Small intestine (tissue), 16 donors: ENCODE measurements at places on chromosomes 7 and 10.

DNA sequence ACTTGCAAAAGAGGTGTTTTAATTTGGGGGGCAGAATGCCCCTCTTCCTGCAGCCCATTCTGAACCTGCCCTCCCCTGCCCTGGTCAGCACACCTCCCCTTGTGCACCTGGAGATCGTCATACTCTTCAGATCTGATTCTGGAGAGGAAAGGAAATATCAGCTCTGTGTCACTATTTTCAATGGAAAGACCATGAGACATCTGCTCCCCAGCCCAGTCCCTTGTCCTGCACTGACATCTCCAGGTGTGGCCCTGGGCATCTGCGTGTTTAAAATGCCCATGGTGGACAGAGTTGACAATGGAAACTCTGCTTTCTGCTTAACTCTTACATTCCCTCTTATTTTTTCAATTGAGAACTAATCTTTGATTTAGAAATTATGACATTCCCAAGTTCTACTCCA, 41.6 kb upstream of the RASGEF1A start:
- DNase-seq, result no peak
- H3K27ac ChIP-seq, result no peak overlapping the region
- no peaks in the 10 kb centered on the region for H3K4me1 ChIP-seq
- no peaks in the 10 kb centered on the region for H3K27me3 ChIP-seq
- H3K36me3 ChIP-seq, result no peaks in the 10 kb centered on the region

DNA sequence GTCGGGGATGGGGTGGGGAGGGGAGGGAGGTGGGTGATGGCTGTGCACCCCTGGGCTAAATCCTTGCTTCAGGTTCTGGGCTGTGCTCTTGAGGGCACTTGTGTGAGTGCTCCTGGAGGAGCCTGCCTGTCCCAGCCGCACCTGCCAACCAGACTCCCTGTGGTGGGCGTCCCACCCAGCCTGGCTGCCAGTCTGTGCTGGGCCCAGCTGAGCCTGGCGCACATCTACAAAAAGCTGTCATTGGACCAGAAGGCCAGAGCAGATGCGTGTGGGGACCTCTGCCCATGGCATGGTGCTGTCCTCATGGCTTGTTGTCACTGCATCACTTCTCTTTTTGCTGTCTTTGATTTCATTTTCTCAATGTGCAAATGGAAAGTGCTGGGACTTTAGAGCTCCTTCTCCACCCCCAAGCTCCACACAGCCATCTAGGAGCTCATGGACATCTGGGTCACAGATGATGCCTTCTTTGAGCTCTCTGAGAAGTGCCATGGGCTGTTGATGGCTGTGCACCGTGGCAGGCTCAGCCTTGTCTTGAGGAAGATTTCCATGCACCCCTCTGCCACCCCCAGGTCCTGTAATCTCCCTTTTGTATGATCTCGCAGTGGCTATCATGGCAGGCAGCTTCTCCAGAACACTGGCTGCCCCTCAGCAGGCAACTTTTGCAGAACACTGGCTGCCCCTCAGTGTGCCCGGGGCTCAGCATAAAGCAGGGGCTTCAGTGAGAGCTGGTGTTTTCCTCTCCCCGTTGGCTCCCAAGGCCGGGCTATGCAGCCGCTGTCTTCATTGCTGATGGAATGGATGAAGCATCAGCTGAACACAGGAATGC, 83.9 kb downstream of the ADCY1 start:
- DNase-seq, result no peak
- no peaks in the 10 kb centered on the region for H3K4me1 ChIP-seq
- no peaks in the 10 kb centered on the region for H3K27me3 ChIP-seq

GRCh38 chr7:24982917-24983316, 2.9 kb upstream of the OSBPL3 start:
- DNase-seq, result no peak
- H3K36me3 ChIP-seq, result no peaks in the 10 kb centered on the region
- no peaks in the 10 kb centered on the region for H3K27me3 ChIP-seq
- H3K27ac ChIP-seq, result no peak overlapping the region

DNA sequence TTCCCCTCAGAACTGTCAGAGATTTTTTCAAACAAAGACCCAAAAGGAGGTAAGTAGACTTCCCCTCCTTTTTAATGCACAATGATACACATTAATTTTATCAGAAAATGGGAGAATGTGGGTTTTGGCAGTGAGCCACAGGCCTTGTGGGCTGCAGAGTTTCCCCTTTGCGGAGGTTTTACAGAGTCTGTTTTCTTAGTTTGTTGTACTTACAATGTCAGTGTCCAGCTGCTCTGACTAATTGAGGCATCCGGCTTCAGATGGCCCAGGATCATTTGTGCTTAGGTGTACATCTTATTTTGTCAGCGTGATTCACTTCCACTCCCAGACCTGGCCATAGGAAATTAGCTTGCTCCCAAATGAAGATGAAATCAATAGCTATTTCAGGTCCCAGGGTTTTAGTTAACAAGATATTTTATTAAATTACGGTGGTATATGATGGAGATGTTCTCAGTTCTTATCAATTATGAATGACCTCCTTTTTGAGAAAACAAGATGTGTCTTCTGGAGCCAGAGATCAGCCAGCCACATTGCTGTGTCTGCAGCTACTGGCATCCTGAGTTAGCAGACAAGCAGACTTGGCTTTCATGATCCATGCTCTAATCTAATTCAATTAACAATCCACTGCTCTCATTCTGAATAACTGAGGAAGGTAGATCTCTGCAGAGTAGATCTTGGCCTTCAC, 1086.6 kb upstream of the SORCS1 start:
- no peak overlapping the region for H3K4me3 ChIP-seq
- no peaks in the 10 kb centered on the region for H3K27me3 ChIP-seq
- DNase-seq, result no peak
- no peak overlapping the region for H3K27ac ChIP-seq
- H3K36me3 ChIP-seq, result no peaks in the 10 kb centered on the region

DNA sequence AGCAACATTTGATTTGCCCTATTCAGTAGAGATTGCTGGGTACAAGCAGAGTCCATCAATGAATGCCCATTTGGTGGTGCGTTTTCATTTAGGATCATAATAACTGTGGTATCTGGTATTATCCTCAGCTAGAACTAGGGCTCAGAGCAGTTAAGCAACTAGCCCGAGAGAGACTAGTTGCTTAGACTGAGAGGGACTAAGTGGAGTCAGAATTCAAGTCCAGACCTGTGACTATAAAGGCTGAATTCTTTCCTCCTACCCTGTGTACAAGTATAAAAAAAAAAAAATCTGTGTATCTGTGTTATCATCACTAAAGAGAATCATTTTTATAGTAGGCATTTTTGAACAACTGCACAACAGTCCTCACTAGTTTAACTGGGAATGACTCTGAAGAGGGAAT, 45.3 kb upstream of the DKK1 start:
- H3K27ac ChIP-seq, result no peak overlapping the region
- H3K27me3 ChIP-seq, result no peaks in the 10 kb centered on the region
- no peaks in the 10 kb centered on the region for H3K36me3 ChIP-seq
- H3K4me3 ChIP-seq, result no peak overlapping the region
